Fibroblast of skin of right quadriceps (primary cell): ENCODE measurements at places on chromosomes 5 and 9.
A peak's percentile ranks its signal among the peaks of the same experiment; 100 is the strongest.

DNA sequence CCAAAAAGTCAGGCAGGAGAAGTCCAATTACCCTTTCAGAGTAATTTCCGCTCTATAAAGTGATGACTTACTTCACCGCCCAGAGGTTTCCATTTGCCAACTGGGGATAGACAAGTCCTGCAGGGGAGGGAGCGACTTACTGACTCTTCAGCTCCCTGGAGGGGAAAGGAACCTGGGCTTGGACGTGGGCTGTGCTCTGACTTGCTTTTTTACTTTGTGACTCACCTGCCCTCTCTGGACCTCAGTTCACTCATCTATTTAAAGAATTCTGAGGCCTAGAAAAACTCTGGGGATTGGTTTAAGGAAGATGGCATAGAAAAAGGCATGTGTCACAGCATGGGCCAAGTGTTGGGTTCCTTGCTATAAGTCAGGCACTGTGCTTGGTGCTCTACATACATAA, 180.4 kb upstream of the TRIM32 start:
- DNase-seq, result peak; percentile 25

DNA sequence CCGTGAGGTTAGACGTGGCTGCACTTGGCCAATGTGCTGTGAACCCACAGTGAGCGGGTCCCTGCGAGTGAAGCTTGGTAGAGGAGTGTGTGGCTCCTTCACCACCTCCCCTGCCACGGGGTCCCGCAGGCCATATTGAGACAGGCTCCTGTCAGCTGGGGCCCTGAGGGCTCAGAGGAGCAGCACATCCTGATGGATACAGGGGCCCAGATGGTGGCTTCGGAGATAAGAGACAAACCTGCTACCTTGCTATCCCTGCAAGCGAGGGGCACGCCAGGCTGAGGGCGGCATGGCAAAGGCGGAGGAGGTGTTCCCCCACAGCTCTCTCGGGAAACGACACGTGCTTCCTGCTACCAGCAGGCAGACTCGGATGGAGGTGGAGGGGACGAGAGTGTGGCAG, 33.1 kb downstream of the SLC6A3 start:
- DNase-seq, result no peak

DNA sequence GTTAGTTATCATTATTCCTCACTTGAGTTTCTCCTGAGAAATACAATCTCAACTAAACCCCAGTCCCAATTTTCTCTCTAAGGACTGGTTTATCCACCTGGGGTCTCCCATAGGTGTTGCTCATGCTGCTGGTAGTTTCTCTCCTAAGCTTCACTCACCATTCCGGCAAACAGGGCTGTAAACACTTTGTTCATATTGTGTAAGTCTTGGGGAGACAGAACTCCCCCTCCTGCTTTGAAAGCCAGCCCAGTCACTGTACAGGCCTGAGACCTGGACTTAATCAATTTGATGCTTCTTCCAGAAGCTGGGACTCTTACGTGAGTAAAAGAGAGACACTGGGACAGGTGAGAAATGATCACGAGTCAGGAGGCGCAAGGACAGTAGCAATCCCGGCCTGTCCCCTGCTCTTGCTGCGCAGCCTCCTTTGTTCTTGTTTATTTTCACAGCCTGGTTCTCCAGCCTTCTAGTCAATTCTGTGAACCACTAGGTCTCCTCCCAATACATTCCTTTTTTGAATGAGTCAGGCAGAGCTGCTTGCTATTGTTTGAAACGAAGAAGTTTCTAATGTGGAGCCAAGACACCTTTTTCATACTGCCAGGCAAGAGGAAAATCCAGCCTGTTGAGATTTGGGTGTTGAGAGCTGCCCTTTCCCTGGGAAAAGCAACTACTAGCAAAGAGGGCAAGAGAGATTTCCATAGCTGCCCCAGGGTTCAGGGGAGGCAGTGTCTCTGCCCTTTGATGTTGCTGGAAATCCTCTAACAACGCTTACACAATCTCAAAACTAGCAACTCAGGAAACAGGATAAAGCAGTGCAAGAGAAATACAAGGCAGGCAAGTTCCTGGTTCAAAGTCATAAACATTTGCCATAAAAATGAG, 9.2 kb upstream of the SHROOM1 start:
- DNase-seq, result peak; percentile 48

DNA sequence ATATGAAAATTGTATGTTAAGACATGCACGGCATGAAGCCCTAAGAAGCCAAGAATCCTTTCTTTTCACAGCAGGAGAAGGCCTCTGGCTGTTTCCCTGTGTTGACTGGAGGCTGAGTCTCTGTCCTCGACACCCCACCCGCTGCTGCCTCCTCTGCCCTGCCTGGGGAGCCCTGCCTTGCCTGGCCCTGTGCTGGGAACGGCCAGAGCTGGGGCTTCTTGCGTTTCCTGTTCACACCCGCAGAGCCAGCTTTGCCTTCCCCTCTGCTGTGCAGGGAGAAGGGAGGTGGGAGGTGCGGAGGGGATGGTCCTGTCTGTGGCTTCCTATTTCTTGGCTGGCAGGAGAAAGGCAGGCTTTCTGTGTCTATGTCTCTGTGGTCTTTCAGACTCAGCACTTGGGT, 6.9 kb upstream of the GMCL2 start:
- DNase-seq, result no peak

DNA sequence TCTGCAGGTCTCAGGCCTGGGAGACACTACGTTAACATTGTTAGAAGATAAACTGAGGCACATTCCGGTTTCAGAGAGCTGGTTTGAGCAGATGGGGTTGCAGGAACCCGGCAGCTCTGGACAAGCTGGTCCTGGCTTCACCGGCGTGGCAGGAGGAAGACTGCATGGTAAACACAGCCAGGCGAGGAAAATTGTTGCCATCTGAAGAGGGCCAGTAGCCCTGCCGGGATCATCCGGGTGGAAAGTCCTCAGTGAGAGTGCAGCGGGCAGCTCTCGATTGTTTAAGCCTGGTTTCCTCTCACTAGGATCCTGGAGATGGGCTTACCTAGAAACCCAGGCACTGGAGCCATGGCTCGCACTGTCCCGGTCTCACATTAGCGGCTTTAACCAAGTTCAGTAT, 226.9 kb downstream of the IRX2 start:
- DNase-seq, result no peak

- DNase-seq, result peak; percentile 9
These were observed 59.6 kb upstream of the MAN2A1 start for GRCh38 chr5:109630093-109630492.

GRCh38 chr5:40680741-40681362, 1.1 kb downstream of the PTGER4 start:
- DNase-seq, result no peak

DNA sequence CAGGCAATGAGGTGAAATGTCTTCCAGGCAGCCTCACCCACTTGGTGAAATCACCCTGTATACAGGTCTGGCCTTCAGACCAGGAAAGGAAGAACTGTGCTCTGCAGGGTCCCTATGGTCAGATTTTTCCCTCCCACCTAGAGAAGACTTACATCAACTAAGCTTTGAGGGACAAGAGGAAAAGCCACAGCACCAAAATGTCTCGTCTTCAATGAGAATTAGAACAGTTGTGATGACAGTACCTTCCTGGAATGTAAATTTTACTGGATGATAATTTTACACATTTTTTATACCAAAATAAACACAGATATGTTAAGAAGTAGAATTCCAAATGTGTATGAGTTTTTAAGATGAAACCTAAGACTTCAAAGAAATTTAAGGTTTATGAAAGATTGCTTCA, 283.9 kb downstream of the SPOCK1 start:
- no peak for DNase-seq
